ENCODE measurements at places on chromosomes 13 and 19. TPM values are rescaled to one million over a fixed set of nuclear protein-coding genes. Genes with fewer than 3 reads are reported as not detected.

TPT1 gene
- 3,540 TPM for total RNA-seq

KCNK6 gene
- 31.6 TPM for total RNA-seq

PNPLA6 gene
- total RNA-seq, result 42.1 TPM

- DNase-seq, result no peak
Observed at GRCh38 chr19:35088131-35088913, 27.3 kb upstream of the FXYD3 start.

Data from heart right ventricle (tissue), 16 donors.